Foreskin melanocyte (primary cell): ENCODE measurements at places on chromosomes 2 and 18.
A peak's percentile ranks its signal among the peaks of the same experiment; 100 is the strongest.

DNA sequence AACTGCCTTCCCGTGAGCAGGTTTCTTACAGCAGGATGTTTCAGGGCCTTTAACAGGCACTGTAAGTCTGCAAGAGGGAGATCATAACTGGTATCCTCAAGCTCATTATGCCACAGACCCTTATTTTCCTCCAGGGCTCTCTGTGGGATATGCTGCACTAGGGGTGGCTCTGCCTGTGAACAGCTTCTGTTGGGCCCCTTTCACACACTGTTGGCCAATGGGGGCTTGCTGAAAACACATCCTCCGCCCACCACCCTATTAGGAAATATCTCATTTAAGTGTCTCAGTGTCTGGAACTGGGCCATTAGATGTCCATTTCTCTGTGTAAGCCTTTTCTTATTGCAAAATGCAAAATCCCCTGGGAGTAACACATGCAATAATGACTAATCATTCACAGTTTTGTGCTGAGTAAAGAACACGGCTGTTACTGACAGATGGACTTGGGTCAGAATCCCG, 414.3 kb upstream of the HS6ST1 start:
- DNase-seq: no peak

GRCh38 chr2:73000808-73001570, 70.5 kb downstream of the SFXN5 start:
- no peak for DNase-seq

DNA sequence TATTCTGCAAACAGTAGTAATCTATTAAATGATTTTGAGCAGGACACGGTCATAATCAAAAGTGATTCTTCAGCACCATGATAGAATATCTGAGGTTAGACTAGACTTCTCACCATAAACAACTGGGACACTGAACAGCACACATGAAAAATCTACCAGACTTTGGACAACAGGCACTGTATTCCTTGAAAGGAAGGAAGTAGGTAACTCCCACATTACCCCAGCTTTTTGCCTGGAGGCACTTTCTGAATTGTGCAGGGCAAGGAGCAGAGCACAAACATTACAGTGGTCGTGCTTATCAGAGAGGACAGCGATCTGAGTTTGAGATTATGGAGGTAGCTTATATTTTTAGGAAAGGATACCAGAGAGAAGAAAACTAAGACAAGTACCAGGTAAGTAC, 25.3 kb upstream of the IL1RL1 start:
- no peak for DNase-seq

DNA sequence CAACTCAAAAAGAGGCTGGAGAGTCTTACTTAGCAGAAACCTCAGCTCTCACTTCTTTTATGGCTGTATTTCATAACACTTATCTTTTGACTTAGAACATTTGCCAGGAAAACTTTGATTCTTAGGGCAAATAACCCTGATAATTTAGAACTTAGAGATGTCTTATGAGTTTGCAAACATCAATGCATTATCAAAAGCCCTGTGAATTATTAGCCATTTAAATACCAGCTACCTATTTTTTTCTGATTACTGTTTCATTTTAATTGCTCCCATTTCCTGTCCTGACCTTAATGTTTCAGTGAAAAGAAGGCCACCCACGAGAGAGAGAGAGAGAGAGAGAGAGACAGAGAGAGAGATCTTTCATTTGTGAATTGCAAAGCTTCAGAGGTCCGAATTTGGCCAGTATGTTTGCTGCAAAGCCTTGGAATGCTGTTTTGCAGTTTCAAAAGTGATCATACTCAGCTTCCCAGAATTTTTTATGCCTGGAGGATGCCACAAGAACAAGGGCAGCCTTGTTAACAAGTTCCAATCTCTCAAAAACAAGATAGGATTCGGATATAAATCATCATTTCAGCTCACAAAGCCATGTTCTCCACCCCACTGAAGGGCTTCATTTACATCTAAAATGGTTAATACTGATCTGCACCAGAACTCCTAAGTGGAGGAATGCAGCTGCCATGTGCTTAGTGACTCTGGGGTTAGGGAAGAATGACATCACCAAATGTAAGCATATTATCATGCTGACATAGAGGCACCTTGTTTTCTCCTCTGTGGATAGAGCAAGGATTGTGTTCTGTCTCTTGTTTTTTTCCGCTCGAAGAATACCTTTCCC, 478.2 kb downstream of the ARHGAP15 start:
- peak; percentile 98 for DNase-seq

DNA sequence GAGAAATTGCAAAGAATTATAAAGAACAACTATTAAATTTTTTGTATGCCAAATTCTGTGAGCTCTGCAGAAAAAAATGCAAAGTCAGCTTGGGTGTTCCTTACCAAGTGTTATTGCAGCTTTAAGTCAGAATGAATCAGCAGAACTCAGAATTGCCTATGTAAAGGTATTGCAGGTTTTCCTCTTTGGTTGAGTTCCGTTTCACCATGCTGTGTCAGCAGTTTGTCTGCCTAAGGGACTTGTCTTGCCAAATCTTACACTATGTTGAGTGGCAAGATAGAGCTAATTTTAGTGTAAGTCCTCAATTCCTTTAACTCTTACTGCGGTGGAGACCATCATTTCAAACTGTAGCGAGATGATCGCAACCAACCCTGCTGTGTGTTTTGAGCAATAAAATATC, 38.8 kb downstream of the ADAM23 start:
- no peak for DNase-seq

GRCh38 chr2:153047220-153047619, 328.8 kb downstream of the ARL6IP6 start:
- no peak for DNase-seq

- no peak for DNase-seq
These were observed 99.3 kb downstream of the ROCK1 start for GRCh38 chr18:21012308-21012707.

- no peak for DNase-seq
These were observed 144.3 kb downstream of the ATAD2B start for GRCh38 chr2:23782646-23783045.

- no peak for DNase-seq
These were observed 80.6 kb downstream of the MOGAT1 start for GRCh38 chr2:222751821-222752719.

- no peak for DNase-seq
These were observed 616.1 kb upstream of the LRATD1 start for GRCh38 chr2:14016289-14016955.
